ENCODE measurements at places on chromosomes 16 and 17.

DNA sequence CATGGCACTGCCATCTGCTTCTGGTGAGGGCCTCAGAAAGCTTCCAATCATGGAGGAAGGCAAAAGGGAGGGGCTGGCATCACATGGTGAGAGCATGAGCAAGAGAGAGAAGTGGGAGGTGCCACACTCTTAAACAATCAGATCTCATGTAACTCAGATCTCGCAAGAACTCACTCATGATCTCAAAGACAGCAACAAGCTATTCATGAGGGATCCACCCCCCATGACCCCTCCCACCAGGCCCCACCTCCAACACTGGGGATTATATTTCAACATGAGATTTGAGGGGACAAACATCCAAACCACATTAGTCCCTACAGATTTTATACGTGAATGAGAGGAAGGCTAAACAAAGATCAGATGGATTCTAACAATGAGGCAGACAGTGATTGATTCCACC is 8.9 kb upstream of the TMEM132E start:
- DNase-seq: no peak

DNA sequence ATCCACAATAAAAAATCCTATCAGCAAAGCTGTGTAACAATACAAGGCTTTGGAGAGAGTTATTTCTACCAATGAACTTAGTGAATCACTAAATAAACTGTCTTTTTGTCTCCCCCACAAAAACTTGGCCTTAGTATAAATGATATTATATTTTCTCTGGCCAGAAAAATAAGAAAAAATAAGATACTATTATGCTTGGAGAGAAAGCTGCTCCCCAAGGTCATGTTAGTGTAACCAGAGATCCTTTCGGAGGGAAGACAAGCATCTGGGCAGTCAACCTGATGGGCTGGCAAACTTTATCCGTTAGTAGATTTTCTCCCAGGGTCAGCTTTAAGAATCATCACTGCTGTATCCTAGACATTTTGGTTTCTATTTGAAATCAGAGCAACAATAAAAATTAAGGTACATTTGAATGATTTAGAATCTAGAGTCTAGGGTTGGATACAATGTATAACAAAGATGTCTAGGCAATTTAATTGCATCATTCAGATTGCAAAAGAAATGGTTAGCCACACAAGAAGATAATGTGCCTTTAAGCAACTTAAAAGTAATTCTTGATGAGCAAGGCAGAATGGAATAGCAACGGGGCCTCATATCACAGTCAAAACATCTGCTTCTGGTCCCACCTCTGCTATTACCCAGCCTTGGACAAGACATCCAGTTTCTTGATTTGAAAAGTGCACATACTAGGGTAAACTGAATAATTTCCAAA is 280.4 kb downstream of the SLC39A11 start:
- DNase-seq: no peak

DNA sequence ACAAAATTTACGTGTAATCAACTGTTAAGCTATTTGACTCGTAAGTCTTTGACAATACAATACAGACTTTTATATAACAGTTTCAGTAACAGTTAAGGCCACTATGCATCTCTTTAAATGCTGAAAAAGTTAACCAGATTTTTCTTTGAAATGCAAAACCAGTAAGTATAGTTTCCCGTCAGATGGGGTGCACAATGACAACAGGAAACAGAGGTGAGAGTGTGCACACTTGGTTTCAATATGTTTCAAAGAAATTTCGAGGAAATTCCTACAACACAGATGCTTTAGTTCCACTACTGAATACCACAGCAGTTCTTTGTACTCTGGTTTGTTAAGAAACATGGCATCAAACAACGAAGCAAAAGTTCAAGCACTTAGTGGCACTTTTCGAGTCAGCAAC is 48.4 kb downstream of the RNF157 start:
- DNase-seq: no peak

DNA sequence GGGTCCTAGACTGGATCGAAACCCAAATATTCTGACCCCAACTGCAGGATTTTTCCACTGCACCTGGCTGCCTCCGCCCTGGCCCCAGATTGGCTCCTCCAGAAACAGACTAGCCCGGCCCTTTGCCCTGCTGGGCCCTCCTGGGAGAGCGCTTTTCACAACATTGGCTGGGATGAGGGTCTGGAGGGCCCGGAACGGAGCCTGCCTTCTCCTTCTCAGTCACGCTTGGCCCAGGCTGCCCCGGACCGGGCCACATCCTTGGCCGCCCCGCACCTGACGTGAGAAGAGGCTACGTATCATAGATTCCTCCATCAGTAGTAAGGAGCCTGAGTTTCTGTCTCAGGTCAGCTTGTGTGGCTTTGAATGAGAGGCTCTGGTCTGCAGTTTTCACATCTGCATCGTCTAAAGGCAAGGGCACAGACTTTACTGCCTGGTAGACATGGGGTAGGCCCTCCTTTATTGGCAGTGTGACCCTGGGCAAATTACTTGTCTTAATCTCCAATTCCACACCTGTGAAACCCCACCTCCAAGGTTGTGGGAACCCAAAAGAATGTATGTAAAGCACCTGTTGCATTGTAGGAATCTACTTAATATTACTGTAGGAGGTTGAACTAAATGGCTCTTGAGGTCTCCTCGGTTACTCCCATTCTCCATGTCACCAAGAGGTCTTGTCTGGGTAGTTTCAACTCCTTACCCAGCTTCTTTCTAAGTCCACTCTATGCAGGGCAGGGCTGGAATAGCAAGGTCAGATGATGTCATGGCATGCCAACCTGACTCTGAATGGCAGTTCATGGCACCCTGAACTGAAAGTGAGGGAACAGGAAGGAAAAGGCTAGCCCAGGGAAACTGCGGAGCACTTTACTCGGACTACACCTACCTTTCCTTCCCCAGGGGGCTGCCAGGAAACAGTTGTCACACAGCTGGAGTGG is 661 bp downstream of the LRRC3C start:
- peak; percentile 70 for DNase-seq

DNA sequence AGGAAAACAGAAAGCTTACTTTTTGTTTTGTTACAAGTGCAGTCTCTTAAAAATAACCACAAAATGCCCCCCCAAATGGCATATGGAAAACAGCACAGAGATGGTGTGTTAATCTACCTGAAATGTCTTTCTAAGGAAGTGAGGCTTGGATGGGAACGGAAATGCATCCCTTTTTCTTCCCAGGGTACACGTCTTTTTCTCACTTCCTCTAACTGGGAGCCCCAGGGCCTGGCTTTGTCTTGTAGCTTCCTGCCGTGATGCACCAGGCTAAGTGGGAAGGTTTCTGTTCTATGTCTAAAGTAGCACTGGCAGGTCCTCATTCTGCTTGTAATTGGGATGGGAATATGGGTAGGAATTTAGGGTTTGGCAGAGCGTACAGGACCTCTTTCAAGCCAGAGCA is 52.5 kb upstream of the CACNG3 start:
- no peak for DNase-seq

- DNase-seq: no peak
Measured at GRCh38 chr17:67467500-67468455, 90.7 kb downstream of the PITPNC1 start.

All from sciatic nerve (tissue), 2 donors.